ENCODE measurements at places on chromosomes 16 and 17.
A peak's percentile ranks its signal among the peaks of the same experiment; 100 is the strongest.

- no peak for DNase-seq
These were observed 23.6 kb downstream of the BMERB1 start for GRCh38 chr16:15457958-15458357.

- DNase-seq: no peak
These were observed 150.4 kb upstream of the IRX5 start for GRCh38 chr16:54780266-54780665.

DNA sequence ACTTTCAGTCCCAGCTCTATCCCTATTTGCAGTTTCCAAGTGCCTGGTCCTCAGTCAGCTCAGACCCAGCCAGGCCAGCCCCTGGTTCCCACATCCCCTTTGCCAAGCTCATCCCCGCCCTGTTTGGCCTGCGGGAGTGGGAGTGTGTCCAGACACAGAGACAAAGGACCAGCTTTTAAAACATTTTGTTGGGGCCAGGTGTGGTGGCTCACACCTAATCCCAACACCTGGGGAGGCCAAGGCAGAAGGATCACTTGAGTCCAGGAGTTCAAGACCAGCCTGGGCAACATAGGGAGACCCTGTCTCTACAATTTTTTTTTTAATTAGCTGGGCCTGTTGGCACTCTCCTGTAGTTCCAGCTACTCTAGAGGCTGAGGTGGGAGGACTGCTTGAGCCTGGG is 1.7 kb downstream of the STH start:
- no peak for DNase-seq

DNA sequence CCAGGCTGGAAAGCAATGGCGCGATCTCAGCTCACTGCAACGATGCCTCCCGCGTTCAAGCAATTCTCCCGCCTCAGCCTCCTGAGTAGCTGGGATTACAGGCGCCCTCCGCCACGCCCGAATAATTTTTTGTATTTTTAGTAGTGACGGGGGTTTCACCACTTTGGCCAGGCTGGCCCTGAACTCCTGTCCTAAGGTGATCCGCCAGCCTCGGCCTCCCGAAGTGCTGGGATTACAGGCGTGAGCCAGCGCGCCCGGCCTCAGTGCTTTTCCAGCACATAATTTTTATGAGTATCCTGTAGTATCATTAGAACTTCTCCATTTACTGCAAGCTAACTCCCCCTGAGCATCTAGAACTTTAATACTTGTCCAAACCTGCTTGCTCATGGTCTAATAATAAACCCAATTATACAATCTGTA is 1.8 kb downstream of the UBE2G1 start:
- DNase-seq: no peak

- DNase-seq: no peak
These were observed 224.0 kb upstream of the TNRC6C start for GRCh38 chr17:77734371-77735080.

- DNase-seq: no peak
These were observed 57.8 kb downstream of the STH start for GRCh38 chr17:46056800-46057304.

DNA sequence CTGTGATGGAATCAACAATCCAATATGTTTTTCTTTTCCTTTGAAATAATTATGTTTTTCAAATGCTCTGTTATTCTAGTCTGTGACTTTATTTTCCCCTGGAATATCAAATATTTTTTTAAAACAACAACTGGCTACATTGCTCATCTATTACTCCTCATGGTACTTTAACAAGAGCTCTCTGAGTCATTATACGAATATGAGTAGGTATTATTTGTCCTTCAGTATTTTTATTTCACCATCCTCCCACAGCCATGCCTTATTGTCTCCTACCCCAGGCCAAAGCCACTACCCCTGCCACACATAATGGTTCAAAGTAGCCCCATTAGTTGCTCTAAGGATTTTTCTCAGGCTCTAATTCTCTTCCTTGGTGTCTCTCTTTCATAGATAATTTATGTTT is 1572.3 kb downstream of the CDH8 start:
- no peak for DNase-seq

DNA sequence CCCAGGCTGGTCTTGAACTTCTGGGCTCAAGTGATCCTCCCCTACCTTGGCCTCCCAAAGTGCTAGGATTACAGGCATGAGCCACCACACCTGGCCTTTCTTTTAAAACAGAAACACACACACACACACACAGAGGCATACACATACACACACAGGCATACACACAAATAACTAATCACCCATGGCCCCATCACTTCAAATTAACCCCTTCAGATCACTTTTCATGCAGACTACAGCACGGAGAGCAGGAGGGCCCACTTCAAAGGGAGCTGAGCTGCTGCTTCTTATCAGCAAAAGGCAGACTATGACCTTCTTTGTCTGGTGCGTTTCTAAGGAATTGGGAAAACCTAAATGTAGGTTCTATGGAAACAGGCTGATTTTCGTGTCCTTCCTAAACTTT is 1.9 kb downstream of the CLCN7 start:
- no peak for DNase-seq

GRCh38 chr17:31211352-31212012 is 85.6 kb downstream of the OMG start:
- no peak for DNase-seq

- peak; percentile 61 for DNase-seq
These were observed at the start of gene MED13 for GRCh38 chr17:62064791-62065563. MED13 (minus strand) TSS chr17:62065278; CDS start chr17:62065205, 73 bp downstream.

GRCh38 chr16:23673971-23674614 is 4.6 kb upstream of the PLK1 start:
- no peak for DNase-seq

GRCh38 chr16:10031473-10031872 is 150.8 kb downstream of the GRIN2A start:
- no peak for DNase-seq

DNA sequence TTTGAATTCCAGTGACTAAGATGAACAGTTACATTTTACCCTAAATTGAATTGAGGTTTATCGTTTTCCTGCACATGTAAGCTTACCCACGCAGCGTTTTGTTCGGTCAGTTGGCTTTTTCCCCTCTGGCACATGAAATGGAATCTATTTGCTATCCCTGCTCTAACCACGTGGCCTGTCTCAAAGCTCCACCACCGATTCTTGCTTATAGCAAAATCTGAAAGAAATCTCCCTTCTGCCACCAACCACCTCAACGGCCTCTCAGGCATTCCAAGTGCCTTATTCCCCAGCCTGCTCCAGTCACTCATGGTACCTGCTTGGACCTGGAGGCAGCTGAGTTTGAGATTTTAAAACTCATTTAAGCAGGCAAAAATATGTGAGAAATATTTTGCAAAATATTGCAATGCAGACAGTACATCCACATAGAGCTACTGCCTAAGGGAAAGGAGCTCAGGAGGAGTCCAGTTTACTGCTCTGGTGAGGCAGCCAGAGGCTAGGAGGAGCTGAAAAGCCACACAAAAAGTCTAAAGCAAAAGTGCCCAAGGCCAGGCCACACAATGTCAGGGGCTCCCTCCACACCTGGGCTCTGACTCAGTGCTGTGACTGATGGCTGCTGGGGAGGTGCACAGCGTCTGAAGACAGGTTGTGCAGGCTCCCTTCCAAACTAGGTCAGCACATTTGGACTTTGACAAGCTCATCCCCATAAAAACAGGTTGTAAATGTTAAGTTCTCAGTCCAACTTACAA is 26.4 kb downstream of the ARHGAP17 start:
- no peak for DNase-seq

- peak; percentile 55 for DNase-seq
These were observed 11.7 kb downstream of the ABCC1 start for GRCh38 chr16:15961060-15961511.

- DNase-seq: no peak
These were observed 9.6 kb upstream of the CPD start for GRCh38 chr17:30368912-30369720.

DNA sequence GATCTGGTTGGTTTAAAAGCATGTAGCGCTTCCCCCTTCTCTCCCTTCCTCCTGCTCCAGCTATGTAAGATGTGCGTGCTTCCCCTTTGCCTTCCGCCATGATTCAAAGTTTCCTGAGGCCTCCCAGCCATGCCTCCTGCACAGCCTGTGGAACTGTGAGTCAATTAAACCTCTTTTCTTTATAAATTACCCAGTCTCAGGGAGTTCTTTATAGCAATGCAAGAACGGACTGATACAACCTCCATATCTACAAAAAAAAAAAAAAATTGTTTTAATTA is 16.6 kb upstream of the PDXDC1 start:
- DNase-seq: no peak

- DNase-seq: peak; percentile 87
These were observed 9.0 kb upstream of the ZFP90 start for GRCh38 chr16:68529931-68530701.

- no peak for DNase-seq
These were observed 5.4 kb upstream of the GJD3 start for GRCh38 chr17:40369923-40370322.

DNA sequence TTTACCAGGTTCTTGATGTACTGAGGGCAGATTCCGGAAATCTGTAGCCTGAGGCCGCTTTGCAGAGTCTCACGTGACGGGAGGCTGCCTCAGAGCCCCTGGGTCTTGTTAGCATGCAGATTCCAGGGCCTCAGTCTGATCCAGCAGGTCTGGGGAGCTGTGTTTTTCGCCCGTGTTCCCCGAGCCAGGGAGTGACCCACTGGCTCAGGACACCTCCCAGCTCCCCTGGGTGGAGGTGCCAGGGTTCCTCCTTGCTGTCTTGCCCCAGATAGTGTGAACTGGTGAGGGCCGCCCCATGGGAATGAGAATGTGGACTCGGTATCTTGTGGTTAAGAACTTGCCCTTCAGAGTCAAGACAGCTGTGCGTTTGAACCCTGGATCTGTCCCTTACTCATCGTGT is 98.6 kb downstream of the OR1D5 start:
- DNase-seq: no peak

DNA sequence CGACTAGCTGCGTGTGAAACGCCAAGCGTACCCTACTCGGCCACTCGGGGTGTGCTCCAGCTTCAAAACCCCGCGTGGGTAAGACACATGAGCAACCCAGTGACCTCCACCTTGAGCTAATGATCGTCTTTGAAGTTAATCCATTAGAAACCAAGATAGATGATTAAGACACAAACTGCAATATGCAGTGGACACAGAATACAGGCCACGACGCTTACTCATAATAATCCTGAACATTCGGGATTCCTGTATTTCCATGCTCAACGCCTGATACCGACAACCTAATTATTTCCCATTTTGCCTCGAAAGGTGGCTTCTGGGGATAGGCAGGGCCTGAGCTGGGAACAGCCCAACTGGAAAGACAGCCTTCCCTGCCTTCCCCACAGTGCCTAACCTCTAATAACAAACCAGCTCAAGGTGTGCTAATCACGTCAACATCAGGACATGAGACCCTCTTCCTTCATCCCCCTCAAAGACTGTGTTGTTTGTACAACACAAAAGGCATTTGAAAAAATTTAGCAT is 504 bp upstream of the COPRS start:
- DNase-seq: no peak

- no peak for DNase-seq
These were observed 535.1 kb downstream of the CDH11 start for GRCh38 chr16:64586781-64587180.

- DNase-seq: no peak
These were observed 1.4 kb upstream of the PITPNA start for GRCh38 chr17:1563786-1564613.

GRCh38 chr17:76384987-76385891 is 830 bp downstream of the SPHK1 start:
- DNase-seq: peak; percentile 53

- DNase-seq: peak; percentile 48
These were observed 539 bp upstream of the VAMP2 start for GRCh38 chr17:8162997-8163977.

DNA sequence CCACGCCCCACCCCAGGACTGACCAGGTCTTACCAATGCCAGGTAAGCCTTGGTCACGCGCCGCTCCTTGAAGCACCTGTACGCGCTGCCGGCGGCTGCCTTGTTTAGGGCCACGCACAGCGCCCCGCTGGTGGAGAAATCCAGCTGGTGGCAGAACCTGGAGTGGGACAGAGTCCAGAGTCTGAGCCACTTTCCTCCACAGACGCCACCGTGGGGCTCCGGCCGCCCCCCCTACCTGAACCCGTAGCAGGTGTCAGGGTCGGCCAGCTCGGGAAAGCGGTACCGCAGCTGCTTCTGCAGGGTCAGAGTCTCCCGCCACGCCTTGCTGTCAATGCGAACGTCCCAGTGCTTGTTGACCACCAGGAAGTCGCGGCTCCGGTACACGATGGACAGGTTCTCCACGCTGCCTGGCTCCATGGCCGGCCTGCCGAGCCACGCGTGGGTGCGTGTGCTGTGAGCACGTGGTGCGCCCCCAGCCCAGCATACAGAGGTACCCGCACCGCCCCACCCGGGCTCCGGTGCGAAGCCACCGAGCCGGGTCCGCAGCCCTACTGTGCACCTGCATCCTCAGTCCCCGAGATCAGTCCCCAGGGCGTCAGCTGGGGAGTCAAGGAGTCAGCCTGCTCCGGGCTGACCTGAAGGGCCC is 737 bp downstream of the RPUSD1 start:
- DNase-seq: no peak

DNA sequence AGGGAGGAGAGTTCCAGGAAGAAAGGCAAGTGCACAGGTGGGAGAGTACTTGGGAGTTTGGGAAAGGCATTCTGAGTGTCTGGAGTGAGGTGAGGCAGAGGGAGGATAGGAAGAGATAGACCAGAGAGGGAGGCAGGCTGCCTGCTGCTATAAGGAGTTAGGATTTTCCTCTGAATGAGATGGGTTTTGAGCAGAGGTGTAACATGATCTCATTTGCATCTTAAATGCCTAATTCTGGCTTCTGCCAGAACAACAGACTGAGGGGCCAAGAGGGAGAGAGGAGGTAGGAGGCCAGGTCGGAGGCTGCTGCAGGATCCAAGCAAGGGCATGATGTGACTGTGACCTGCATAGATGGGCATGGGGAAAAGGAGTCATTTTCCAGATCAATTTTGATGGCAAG is 31.5 kb upstream of the IRX6 start:
- DNase-seq: no peak

GRCh38 chr17:72692676-72693075 is 399.8 kb downstream of the SLC39A11 start:
- no peak for DNase-seq

DNA sequence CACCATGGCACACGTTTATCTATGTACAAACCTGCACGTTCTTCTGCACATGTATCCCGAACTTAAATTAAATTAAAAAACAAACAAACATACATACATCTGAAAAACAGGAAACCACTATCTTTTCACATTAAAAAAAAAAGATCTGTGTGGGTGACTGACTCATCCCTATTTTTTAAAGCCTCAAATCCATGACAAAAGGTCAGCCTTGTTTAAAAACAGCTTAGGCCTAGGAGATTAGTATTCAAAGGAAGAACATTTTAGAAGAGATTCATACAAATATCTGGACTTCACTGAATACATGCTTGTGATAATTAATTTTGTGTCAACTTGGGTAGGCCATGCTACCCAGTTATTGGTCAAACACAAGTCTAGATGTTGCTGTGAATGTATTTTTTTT is 4.7 kb upstream of the PRKAR1A start:
- no peak for DNase-seq

- peak; percentile 15 for DNase-seq
These were observed 131.3 kb downstream of the AIPL1 start for GRCh38 chr17:6303664-6304063.
